ENCODE measurements at places on chromosomes 7 and 10. TPM values are rescaled to one million over a fixed set of nuclear protein-coding genes. Genes with fewer than 3 reads are reported as not detected.
A peak's percentile ranks its signal among the peaks of the same experiment; 100 is the strongest.

DNA sequence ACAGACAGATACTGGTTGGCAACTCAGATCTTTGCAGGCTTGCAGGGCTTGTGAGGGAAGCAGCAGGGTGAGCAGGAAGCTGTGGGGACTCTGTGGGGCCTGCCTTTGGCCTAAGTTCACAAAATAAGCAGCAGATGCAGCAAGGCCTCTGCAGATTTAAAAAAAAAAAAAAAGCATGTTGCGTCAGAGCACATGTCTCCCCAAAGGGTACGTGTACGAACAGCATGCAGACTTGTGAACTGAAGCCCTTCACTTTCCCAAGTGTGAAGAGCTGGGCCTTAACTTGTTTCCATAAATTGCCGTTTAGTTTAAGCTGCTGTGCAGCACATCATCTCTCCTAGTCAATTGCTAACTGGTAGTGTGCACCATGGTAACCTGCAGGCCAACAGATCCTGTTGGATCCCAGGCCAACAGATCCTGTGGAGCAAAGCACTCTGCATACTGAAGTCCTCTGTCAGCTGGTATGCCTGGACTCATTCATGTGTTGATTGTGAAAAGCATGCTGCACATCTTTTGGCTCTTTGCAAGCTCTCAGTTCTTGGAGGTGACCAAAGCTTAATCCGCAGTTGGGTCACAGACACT lies 10.8 kb upstream of the XPNPEP1 start:
- H3K27ac ChIP-seq: peak overlapping the region; percentile 98
- H3K36me3 ChIP-seq: no peaks in the 10 kb centered on the region
- peak; percentile 26 for DNase-seq
- 0 out of 2 replicates have a peak, but pooled peaks cover 4% of the 10 kb centered on the region for H3K27me3 ChIP-seq
- H3K4me1 ChIP-seq: peaks cover 75% of the 10 kb centered on the region

The PPP1R3C gene
- 2.8 TPM for total RNA-seq

DNA sequence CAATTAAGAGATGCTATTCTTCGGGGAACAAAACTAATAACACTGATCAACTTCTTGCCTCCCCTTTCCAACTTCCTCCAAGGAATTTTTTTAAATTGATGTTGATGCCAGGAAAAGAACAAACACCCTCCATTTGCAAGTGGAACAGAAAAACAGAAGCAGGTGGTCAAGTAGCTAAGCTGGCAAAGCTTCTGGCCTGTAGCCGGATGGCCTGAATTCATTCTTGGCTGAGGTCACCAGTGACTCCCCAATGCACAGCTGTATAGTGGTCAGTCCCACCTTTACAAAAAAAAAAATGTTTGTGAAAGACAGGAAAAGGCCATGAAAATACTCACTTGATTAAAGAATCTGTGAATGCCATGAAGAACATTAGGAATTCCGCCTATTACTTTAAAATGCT lies 39.1 kb downstream of the DOCK4 start:
- peaks cover 21% of the 10 kb centered on the region for H3K4me1 ChIP-seq
- no peak for DNase-seq
- no peak overlapping the region for H3K4me3 ChIP-seq
- H3K36me3 ChIP-seq: no peaks in the 10 kb centered on the region

The FLNC gene
- total RNA-seq: 8.0 TPM

The CNPY1 gene
- not detected for total RNA-seq

DNA sequence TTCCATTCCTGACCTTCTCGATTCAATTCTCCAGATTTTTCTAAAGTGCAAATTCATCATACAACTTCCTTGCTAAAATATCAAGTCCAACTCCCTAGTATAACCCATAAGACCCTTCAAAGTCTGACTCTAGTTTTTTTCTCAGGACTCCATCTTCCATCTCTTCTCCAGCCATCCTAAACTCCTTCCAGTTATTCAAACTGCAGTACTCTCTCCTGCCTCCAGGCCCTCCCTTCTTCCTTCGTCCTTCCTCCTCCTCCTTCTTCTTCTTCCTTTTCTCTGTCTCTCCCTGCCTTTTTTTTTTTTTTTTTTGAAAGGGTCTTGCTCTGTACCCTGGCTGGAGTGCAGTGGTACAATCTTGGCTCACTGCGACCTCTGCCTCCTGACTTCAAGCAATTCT lies 111.9 kb downstream of the RELN start:
- DNase-seq: no peak
- no peak overlapping the region for H3K4me3 ChIP-seq
- peaks cover 10% of the 10 kb centered on the region for H3K4me1 ChIP-seq
- no peaks in the 10 kb centered on the region for H3K36me3 ChIP-seq
- no peak overlapping the region for H3K27ac ChIP-seq

Data from WTC11 (cell line).